ENCODE measurements at places on chromosomes 3 and 15. TPM values are rescaled to one million over a fixed set of nuclear protein-coding genes. Genes with fewer than 3 reads are reported as not detected.
A peak's percentile ranks its signal among the peaks of the same experiment; 100 is the strongest.

C3orf85 gene
- not detected for total RNA-seq

CYP1A2 gene
- not detected for total RNA-seq

- no peak for DNase-seq
Observed at GRCh38 chr3:173173652-173174051, 32.6 kb upstream of the SPATA16 start.

- DNase-seq = peak; percentile 40
Observed at GRCh38 chr3:40718209-40718608, 193.4 kb downstream of the ZNF621 start.

GHSR gene
- total RNA-seq = not detected

DNA sequence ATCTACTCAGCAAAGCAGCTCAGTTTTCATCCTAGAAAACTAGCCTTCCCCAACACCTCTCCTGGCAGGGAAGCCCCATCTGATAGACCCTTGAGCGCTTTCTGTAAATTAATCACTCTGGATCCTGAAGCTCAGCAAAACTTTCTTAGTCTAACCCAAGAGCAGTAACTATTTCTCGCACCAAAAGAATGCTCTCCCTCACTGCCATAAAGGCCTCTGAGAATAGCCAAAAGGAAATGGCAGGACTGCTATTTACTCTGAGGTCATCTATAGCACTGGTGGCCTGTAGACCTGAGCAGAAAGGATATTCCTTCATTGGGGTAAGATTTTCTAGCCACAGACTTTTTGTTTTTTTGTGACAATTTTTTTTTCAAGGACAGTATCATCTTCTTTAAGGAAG, 345.8 kb upstream of the ADAMTS9 start:
- no peak for DNase-seq

DNA sequence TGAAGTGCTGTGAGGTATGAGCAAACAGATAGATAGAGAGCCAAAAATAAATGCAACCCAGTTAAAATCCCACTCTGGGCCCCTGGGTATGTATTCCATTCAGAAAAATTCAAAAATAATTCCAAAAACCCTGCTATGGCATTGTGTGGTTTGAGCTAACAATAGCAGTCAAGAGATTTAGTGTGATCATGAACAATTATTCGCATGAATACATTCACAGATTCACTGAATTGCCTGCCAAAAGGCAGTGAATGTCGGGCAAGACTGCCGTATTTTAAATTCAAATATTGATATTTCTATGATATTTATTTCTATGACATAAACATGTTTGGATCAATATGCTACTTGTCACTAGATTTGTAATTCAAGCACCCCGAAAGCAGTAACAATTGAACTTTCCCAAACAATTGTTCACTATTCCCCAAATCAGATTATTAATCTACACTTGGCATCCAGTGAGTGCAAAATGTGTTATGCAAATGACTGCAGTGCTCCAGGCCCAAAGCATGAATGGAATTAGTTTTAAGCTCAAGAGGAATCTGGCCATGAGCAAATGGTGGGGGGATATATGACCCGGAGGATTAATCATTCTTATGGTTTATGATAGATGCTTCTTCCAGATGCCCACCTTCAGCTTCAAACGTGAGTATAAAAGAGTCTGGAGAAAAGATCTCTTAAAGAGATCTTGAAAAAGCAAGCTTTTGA, 417.0 kb upstream of the MEIS2 start:
- no peak for DNase-seq

SRGAP3 gene
- 17.9 TPM for total RNA-seq

DNA sequence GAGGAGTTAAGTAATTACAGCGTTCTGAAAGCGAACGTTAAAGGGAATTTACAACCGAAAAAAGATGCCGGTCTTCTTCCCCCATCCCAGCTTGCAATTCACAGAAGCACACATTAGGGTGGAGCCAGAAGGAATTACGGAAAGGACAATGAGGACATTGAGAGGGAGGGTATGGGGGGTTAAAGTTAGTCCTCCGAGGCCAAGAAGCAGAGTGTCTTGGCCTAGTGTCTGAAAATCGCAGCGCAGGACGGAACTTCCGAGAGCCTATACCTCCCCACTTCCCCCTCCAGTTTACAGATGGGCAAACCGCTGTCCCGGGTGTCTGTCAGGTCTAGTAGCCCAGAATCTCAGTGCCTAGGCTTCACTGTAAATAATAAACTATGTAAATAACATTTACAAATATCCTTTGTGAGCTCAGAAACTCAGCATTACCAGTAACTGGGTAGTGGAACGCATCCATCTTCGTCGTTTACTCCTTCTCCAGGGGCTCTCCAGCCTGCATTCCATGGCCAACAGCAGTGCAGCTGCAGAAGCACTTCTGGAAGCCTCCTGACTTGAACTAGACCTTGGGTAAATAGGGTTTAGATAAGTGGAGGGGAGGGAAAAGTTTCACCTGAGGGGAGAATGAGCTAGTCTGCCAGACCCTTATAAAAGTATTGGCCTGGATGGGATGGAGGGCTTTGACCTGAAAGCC, 922 bp downstream of the ADPRH start:
- DNase-seq = no peak

- DNase-seq = peak; percentile 93
Observed at GRCh38 chr15:101359365-101359947, 64.4 kb upstream of the SNRPA1 start.

DNA sequence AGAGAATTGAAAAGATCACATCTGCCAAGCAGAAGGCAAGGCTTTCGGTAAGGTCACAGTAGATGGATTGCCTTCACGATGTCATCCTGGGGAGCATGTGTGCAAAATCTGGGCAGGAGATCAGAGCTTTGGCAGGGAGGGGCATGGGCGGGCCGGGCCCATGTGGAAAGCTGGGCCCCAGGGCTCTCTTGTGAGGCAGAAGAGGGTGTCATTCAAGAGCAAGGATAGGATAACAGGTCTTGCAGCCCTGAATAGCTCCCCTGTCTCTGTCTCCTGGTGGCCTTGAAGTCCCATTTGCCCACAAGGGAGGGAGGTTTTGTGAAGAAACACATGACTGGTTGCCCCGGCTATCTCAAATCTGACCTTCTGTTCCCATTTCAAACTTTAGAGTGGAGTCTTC, 172.0 kb downstream of the OPA1 start:
- DNase-seq = no peak

DNA sequence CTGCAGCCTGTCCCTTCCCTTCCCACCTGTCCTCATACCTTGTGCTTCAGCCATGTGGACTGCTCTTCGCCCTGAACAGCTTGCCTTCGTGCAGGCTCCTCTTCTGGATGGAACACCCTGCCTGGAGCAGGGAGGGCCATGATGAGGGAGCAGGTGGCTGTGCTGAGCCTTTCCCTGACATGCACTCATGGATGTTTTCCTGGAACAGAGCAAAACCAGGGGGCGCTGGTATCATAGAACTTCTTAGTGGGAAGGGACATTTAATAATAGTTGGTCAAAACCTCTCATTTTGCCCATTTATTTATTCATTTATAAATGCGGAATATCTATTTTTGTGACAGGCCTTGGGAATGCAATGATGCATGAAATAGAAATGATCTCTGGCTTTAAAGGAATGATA, 149.3 kb downstream of the CACNA1D start:
- no peak for DNase-seq

DNA sequence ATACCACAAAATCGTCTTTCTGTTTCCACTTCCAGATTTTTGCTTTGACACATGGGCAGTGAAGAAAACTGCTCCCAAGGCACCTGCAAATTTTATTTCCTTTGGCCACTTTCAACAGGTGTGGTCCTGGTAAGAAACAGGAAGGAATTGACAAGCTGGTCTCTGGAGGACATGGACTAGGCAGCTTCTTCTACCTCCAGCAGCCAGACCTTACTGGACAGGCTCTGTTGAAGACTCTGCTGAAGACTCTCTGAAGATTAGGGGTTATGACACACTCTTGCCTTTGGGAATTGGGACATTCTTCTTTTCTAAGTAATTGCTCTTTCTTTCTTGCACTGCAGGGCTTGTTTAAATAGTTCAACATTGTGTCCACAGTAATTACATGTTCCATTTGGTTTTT, 147.7 kb upstream of the DCBLD2 start:
- no peak for DNase-seq

GRCh38 chr3:20378315-20378714, 192.3 kb upstream of the SGO1 start:
- DNase-seq = no peak

All from foreskin keratinocyte (primary cell).